ENCODE measurements at places on chromosomes 4 and X.

DNA sequence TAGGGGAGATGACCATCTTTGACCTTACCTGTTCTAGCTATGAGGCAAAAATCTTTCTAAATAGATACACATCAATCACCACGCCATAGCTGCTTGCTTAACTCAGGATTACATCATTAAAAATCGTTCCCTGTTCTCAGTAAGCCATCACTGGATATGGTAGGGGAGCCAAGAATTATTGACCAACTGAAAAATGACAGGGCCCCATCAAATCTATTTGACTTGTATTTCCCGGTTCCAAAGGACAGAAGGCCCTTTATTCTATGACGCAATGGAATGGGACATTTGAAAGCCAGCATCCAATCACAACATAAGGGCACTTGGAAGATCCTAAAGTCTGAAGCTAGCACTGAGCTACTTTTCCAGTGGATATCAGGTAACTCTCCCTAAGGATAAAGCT is 75.6 kb upstream of the NOCT start:
- no peak for DNase-seq

GRCh38 chr4:80420638-80421037 is 85.1 kb downstream of the CFAP299 start:
- no peak for DNase-seq

GRCh38 chr4:173247321-173247720 is 78.7 kb downstream of the GALNT7 start:
- no peak for DNase-seq

DNA sequence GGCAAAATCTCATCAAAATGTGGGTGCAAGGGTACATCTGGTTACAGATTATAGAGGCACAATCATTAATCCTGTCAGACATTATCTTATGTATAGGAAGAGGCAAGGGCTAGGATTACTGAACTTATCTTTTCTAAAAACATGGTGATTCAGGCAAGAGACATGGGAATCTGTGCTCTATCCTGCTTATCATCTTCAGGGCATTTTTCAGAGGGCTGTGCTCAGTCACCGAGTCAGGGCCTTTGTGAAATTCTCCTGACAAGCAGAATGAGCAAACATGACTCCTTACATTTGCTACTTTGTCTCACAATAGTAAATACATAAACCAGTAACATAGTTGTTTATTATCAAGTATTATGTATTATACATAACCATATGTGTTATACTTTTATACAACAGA is 84.2 kb upstream of the KCTD8 start:
- DNase-seq: no peak

DNA sequence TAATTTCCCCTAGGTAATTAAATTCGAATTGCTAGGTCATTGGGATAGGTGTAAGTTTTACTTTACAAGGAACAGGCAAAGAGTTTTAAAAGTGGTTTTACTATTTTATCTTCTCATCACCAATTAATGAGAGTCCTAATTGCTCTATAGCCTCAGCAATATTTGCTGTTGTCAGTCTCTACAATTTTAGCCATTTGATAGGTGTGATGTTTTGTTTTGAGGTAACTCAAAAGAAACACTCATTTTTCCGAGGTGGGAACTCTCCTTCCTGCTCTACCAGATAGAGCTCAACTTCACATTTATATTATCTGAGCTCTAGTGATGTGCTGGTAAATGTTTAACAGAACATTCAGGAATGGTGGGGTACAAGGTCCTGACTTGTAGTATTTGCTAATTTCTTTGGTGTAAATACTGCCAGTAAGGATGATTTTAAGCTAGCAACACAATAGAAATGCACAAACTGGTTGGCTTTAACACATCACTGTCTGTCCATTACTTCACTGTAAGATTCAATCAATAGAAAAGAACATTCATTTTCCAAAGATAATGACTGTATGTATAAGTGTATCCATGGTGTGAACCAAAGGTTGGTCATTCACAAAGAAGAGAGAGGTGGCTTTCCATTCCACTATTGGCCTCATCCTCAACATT is 62.7 kb downstream of the LDB2 start:
- DNase-seq: no peak

DNA sequence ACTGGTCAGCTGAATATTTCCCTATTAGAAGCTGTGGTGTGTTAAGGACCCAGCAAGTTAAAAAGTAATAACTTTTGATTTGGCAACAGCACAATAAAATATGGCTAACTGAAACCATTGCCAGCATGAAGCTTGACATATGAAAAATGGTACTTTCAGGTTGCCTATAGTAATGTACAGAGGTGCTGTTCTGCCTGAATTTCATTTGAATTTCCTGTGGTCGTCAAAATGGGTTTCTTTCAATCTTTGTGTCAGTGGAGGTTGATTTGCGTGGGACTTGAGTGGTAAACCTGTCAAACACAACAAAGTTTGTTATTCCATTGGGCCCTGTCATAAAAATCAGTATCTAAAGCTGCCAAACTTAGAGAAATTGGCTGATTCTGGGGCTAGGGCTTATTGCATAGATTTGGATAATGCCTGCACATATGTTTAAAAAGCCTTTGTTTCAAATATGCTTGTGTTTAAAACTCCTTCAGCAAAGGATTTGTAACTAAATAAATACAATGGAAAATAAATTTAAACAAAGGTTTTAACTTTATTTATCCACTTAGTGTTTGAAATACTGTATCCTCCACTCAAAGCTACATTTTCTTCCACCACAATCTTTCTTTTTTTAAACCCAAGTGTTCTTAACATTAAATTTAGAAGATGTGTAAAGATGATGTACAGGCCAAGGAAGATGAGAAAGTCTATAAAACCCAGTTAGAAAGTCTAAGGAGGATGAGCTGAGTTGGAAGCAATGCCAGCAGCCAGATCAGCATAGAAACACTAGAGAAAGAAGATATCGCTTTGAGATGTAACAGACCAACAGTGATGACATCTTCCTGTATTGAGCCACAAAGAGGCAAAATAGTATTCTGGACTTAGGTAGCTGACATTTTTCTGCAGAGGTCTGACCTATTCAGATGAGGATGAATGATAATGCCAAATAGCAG is 134.8 kb upstream of the GIMD1 start:
- no peak for DNase-seq

GRCh38 chr4:151302432-151302831 is 23.0 kb downstream of the SH3D19 start:
- DNase-seq: no peak

DNA sequence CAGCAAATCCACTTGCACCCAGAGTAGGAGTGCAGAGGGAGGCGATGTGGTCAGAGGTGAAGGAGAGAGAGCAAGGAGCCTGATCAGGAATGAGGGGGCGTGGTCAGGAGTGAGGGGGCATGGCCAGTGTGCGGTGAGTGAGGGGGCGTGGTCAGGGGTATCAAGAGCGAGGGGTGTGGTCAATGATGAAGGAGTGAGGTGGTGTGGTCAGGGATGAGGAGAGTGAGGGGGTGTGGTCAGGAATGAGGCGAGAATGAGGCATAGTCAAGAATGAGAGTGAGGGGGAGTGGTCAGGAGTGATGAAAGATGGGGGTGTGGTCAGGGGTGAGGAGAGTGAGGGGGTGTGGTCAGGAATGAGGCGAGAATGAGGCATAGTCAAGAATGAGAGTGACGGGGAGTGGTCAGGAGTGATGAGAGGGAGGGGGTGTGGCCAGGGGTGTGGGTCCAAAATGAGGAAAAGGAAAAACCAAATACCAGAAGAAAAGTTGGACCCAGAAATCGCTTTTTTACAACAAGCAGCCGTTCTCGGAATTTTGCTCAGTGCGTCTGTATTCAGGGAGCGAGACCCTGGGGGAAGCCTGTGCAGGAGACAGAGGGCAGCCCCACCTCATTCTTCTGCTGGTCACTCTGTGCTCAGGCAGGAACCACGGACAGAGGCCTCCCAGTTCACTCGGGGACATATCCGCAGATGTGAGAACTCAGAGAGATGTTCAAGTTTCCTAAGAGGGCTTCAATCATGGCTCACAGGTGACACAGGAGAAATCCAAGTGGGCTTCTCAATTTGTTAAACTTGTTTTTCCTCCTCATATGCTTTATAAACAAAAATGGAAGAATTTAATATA is 47.5 kb downstream of the MAGEA1 start:
- no peak for DNase-seq

GRCh38 chrX:105463473-105463872 is 243.0 kb upstream of the TEX13A start:
- no peak for DNase-seq

GRCh38 chr4:179751669-179752068 is 2309.4 kb upstream of the AGA start:
- DNase-seq: no peak

- no peak for DNase-seq
These were observed 3.4 kb downstream of the GPKOW start for GRCh38 chrX:49120091-49120490.

GRCh38 chrX:153970357-153971123 is 1.1 kb downstream of the HCFC1 start:
- no peak for DNase-seq

Measured in stimulated activated CD4-positive, alpha-beta T cell treated with anti-CD3 and anti-CD28 coated beads, TNF-alpha, amount 100 ng/mL, for 1 hour (primary cell).